ENCODE measurements at places on chromosomes 12 and 14.

GRCh38 chr12:9760120-9760519 is 581 bp downstream of the CD69 start:
- no peak for DNase-seq

DNA sequence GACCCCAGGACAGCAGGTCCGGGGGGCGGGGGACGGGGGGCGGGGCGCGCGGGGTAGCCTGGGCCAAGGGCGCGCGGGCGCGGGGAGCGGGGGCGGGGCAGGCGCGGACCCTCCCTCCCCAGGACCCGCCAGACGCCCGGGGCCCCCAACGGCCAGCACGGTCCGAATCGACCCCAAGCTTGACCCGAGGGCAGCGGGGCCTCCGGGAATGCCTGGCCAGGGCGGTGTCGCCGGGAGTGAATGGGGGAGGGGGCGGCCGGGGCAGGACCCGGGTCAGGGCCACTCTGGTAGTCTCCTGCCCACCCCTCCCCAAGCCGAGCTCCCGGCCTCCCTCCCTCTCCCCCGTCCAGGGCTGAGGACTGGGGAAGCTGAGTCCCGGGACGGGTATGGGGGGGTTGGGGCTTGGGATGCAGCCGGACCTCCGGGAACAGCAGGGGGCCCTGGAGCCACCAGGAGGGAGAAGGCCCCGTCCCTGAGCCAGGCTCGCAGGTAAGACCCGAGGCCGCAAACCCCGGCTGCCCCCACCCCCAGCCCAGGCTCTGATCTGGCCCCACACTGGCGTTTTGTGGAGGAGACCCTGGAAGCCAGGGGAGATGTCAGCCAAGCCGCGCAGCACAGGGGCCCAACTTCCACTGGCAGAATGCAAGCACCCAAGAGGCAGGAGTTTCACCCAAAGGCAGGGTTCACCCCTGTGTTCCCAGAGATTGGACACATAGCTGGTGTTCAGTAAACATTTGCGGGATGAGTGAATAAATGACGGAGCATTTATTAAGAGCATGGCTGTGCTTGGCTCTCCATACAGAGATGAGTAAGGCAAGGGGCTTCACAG is 545 bp upstream of the GALNT9 start:
- DNase-seq = peak; percentile 32

- no peak for DNase-seq
Observed at GRCh38 chr12:25830456-25830855, 128.0 kb upstream of the RASSF8 start.

- no peak for DNase-seq
Observed at GRCh38 chr12:110966081-110966760, 45.8 kb upstream of the MYL2 start.

GRCh38 chr12:45887544-45887943 is 102.8 kb downstream of the SCAF11 start:
- DNase-seq = peak; percentile 49

DNA sequence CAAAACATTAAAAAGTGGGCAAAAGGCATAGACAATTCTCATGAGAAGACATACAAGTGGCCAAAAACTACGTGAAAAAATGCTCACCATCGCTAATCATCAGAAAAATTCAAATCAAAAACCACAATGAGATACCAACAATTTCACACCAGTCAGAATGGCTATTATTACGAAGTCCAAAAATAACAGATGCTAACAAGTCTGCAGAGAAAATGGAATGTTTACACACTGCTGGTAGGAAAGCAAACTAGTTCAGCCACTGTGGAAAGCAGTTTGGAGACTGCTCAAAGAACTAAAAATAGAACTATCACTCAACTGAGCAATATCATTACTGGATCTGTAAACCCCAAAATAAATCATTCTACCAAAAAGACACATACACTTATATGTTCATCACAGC is 76.2 kb downstream of the PRKD1 start:
- no peak for DNase-seq

- peak; percentile 74 for DNase-seq
Observed at GRCh38 chr12:46675736-46676135, 150.1 kb downstream of the SLC38A4 start.

DNA sequence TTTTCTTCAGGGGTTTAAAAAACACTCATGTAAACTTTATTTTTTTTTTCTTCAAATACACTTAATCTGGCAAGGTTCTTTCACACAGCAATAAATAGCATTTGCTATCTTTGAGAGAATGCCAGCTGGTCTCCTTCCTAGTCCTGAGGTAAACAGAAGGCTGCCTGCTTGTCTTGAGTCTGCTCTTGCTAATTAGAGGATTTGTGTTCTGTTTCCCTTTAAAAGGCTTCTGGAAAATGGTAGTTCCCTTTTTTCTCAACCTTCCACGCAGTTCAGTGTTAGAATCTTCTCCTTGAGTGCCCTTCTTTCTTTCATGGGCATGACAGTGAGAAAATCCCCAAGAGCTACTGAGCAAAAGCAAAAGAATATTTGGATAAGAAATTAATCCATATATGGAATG is 92.3 kb upstream of the DCN start:
- DNase-seq = peak; percentile 11

DNA sequence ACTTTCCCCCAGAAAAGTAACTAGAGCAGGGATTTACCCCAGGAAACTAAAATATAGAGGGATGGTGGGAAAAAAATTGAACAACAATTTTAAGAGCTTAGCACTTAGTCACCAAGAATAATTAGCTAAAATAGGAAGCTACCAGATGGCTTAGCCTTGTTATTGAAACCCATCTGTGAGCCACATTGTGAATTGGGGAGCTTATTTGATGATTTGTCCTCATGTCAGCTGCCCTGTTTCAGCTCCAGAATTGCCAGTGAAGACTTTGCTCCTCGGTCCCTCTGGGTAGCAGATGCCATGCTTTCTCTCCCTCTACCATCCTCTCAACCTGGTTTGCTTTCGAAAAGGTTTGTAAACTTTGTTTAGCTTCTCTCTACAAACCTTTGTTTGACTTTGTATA is 67.7 kb upstream of the PTHLH start:
- DNase-seq = no peak

DNA sequence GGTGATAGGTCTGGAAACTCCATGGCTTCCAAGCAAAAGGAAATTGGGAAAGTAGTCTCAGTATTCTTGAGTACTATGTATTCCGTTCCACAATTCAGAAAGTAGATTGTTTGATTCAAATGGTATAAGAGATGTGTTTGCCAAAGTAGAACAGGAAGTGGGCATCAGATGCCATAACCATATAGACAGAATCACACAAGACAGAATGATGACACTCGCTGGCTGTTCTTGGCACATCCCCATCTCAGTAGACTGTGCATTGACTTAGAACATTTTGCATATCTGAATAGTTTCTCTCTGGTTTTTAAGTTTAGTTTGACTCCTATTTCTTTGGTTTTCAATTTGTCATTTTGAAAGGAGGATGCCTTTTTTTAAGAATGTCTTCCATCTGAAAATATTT is 221.1 kb upstream of the RGS6 start:
- no peak for DNase-seq

DNA sequence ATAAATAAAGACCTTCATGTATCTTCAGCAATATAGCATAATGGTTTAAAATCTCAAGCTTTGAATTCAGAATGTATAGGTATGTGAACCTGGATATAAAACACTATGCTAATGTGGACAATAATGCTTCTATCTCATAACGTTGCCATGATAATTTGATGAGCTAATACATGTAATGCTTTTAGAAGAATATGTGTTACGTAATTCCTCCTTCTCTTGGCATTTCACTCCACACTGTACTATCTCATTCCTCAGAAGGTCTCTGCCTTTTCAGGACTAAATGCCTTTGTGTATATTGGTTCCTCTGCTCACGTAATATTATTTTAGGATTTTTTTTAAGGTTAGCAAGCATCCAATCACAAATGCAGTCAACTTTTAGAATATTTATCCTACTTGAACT is 86.5 kb downstream of the FOXA1 start:
- DNase-seq = no peak

- DNase-seq = no peak
Observed at GRCh38 chr14:49770212-49770817, 2.4 kb downstream of the KLHDC2 start.

- peak; percentile 46 for DNase-seq
Observed at GRCh38 chr12:68792952-68793351, 15.0 kb upstream of the MDM2 start.

DNA sequence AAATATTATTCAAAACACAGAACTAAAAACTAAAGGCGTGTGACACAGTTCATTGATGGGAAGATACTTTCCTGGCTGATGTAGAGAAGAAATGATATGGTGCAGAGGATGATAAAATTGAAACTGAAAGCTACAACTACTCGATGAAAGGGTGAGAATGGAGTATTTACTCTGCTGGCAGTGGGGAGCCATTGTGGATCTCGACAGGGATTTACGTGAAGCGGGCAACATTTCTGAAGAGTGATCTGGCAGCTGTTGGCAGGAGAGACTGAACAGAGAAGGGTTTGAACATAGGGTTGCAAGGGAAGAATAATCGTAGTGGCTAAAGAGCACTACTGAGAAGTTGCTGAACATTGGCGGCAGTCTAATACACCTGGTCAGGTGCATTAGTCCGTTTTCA is 464.9 kb downstream of the PDZRN4 start:
- DNase-seq = no peak

GRCh38 chr14:101815994-101816393 is 54.5 kb downstream of the PPP2R5C start:
- no peak for DNase-seq

Data from GM23338 (cell line).